ENCODE measurements at places on chromosomes 5 and 9. TPM values are rescaled to one million over a fixed set of nuclear protein-coding genes. Genes with fewer than 3 reads are reported as not detected.
A peak's percentile ranks its signal among the peaks of the same experiment; 100 is the strongest.

Gene IFNA13
- not detected for total RNA-seq

GRCh38 chr5:176750144-176750543 is 60.2 kb upstream of the UNC5A start:
- H3K36me3 ChIP-seq: no peaks in the 10 kb centered on the region
- no peaks in the 10 kb centered on the region for H3K27me3 ChIP-seq
- H3K27ac ChIP-seq: no peak overlapping the region
- no peak for DNase-seq
- no peaks in the 10 kb centered on the region for H3K4me1 ChIP-seq
- H3K4me3 ChIP-seq: no peak overlapping the region

- H3K4me3 ChIP-seq: no peak overlapping the region
- DNase-seq: peak; percentile 46
- H3K36me3 ChIP-seq: no peaks in the 10 kb centered on the region
These were observed 4.8 kb upstream of the ZNF366 start for GRCh38 chr5:72511774-72512592.

Gene ZNF622
- total RNA-seq: 56.3 TPM

Gene LHX6
- total RNA-seq: 1.2 TPM

- H3K4me1 ChIP-seq: peaks cover 6% of the 10 kb centered on the region
- H3K36me3 ChIP-seq: no peaks in the 10 kb centered on the region
- no peak for DNase-seq
- no peaks in the 10 kb centered on the region for H3K27me3 ChIP-seq
- H3K27ac ChIP-seq: no peak overlapping the region
These were observed 930 bp downstream of the SARDH start for GRCh38 chr9:133737071-133737773.

Gene FOXD1
- total RNA-seq: 0.17 TPM

- no peak overlapping the region for H3K27ac ChIP-seq
- no peak for DNase-seq
- no peak overlapping the region for H3K4me3 ChIP-seq
- H3K4me1 ChIP-seq: no peaks in the 10 kb centered on the region
- no peaks in the 10 kb centered on the region for H3K36me3 ChIP-seq
These were observed 376.7 kb downstream of the DNAH5 start for GRCh38 chr5:13567819-13568218.

DNA sequence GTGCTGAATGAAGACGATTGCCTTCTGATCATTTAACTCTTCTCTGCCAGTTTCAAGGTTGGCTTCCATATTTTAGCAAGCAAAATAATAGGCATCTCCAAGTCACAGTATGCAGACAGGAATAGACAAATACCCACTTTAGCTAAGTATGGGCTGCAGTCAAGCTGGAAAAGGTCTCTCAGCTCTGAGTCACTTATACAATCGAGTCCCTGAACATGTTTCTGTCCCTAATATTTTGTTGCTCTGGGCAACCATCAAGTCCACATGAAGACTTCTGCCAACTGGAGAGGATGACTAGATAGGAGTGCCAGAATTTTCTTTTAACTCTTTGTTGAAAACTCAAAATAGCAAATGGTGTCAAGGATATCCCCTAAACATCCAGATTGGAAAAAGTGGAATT is 575.3 kb downstream of the RAB3C start:
- H3K4me1 ChIP-seq: no peaks in the 10 kb centered on the region
- no peaks in the 10 kb centered on the region for H3K27me3 ChIP-seq
- H3K4me3 ChIP-seq: no peak overlapping the region
- H3K27ac ChIP-seq: no peak overlapping the region

DNA sequence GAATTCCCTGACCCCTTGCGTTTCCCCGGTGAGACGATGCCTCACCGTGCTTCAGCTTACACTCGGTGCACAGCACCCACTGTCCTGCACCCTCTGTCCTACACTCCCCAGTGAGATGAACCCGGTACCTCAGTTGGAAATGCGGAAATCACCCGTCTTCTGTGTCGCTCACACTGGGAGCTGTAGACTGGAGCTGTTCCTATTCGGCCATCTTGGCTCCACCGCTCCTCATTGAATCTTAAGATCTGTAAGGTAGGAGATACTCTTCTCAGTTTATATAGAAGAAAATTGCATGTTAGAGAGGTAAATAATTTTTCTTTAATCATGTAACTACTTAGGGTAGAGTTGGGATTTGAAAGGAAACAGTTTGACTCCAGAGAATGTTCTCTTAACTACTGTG is 62.2 kb downstream of the DMRTA1 start:
- H3K27me3 ChIP-seq: no peaks in the 10 kb centered on the region
- no peaks in the 10 kb centered on the region for H3K4me1 ChIP-seq
- H3K27ac ChIP-seq: no peak overlapping the region
- no peaks in the 10 kb centered on the region for H3K36me3 ChIP-seq
